Head of caudate nucleus (tissue), 42 donors: ENCODE measurements at places on chromosomes 7 and 10.

DNA sequence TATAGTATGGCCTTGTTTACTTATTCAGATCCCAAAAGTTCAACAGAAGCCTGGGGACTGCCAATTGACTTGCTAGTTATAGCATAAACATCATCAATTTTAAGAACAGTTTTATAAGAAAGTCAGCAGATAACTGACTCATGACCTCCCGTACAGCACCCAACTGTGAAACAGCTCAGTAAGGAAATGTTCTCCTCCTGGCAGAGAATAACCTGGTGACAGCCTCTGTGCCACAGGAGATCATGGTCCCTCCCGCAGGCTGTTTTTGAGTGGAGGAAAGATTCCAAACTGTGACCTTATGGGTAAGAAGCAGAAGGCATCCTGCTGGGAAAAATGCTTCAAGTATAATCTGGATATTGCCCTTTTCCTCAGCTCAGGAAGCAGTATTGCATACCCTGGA lies 182.5 kb downstream of the SEMA3D start:
- DNase-seq: no peak

DNA sequence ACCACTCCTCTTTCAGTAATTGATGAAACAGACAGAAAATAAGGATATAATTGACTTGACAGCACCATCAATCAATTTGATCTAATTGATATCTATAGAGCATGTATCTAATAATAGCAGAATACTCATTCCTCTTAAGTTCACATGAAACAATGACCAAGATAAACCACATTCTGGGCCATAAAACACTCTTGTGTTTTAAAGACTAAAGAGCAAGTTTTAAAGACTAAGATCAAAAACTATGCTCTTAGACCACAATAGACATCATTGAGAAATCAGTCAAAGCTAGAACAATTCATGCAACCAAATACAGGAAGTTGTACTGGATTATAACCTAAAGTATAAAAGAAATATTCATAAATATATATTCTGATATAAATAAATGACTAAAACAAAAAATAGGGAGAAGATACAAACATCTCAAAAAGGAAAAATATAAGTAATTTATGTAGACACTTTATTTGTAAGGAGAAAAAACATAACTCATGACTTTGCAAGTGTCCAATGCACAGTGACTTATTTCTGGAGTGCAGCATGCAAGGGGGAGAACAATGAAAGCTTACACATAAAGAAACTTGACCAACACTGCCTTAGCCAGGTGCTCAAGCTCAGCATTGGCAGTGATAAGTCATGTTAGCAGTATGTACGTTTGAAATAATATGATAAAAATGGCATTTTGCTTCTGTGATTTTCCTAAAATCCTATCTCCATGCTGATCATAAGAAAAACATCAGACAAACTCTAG lies 312.7 kb upstream of the IGFBP3 start:
- no peak for DNase-seq

- no peak for DNase-seq
Observed at GRCh38 chr10:92110039-92110794, 180.7 kb downstream of the CPEB3 start.

GRCh38 chr7:138032186-138032585 lies 30.3 kb upstream of the CREB3L2 start:
- no peak for DNase-seq

DNA sequence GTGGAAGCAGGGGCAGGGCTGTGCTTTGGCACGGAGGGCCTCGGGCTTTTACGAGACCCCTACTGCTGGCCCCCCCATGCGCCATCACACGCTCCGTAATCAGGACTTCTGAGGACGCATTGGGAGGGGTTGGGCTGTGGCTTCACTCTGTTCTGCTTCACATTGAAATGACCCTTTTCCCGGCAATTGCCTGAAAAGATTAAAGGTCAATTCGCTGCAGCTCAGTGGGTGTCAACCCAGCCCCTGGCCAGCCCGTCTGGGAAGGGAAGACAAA lies 41.7 kb upstream of the UBE3C start:
- no peak for DNase-seq

- DNase-seq: no peak
Observed at GRCh38 chr7:154647625-154648024, 355.3 kb downstream of the PAXIP1 start.

GRCh38 chr7:131284702-131285419 lies 42.8 kb upstream of the MKLN1 start:
- DNase-seq: no peak

DNA sequence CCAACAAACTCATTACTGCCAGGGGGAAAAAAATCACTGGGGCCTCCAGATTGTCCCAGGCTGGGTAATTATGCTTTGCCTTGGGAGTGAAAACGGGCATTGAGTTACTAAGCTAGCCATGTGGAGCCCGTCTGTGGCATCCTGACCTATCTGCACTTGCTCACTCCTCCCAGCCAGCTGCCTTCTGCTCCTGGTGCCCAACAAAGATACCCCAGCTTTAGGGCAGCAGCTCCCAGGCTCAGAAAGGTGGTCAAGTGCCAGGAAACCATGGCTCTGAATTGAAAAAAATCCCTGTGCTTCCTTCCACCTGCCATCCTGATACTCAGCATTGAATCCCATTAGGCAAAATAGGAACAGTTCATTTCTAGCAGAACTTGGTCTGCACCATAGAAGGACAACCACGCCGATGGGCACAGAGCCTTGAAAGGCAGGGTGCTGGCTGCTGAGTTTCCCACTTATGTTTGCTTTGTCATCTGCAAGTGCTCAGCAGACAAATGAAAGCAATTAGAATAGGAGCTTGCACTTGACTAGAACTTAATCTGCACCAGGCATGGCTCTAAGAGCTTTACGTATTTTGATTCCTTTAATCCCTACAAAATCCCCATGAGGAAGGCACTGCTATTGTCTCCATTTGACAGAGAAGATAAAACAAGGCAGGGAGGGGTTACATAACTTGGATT lies 42.8 kb downstream of the HSPA12A start:
- DNase-seq: no peak

- no peak for DNase-seq
Observed at GRCh38 chr10:101438881-101439391, 85.0 kb downstream of the BTRC start.

- no peak for DNase-seq
Observed at GRCh38 chr10:13893926-13894325, 307.2 kb downstream of the PRPF18 start.

GRCh38 chr7:50706469-50706937 lies 76.2 kb downstream of the GRB10 start:
- no peak for DNase-seq

GRCh38 chr7:23468526-23469149 lies 1.7 kb downstream of the IGF2BP3 start:
- DNase-seq: no peak

- no peak for DNase-seq
Observed at GRCh38 chr10:123639131-123639530, 27.0 kb upstream of the GPR26 start.

DNA sequence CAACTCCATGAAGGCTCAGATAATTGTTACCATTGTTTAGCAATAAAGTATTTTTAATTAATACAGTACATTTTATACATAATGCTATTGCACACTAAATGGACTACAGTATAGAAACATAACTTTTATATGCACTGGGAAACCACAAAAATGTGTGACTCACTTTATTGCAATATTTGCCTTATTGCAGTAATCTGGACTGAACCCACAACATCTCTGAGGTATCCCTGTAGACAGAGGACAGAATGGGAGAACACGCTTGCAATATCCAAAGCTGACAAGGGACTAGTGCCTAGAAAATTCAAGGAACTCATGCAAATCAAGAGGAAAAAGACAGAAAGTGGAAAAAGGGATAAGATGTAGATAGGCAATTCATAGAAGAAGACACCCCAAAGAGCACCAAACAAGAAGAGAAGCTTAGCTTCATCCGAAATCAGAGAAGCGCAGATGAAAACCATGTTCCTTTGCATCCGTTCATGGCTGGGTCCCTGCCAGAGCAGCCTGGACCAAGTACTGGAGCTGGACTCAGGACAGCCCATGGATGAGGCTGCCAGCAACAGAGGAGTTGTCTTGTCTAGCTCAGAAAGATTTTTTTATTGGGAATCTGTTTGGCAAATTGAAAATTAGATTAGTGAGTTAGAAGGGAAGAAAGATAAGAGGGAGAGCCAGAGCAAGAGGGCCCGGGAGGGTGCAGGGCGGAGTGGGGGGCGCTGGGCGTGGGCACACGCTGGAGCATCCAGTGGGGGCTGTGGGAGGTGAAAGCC lies 16.0 kb upstream of the GALNTL5 start:
- DNase-seq: no peak

- no peak for DNase-seq
Observed at GRCh38 chr7:132239422-132239994, 336.8 kb downstream of the PLXNA4 start.

- no peak for DNase-seq
Observed at GRCh38 chr7:141558544-141559183, 7.5 kb downstream of the AGK start.

DNA sequence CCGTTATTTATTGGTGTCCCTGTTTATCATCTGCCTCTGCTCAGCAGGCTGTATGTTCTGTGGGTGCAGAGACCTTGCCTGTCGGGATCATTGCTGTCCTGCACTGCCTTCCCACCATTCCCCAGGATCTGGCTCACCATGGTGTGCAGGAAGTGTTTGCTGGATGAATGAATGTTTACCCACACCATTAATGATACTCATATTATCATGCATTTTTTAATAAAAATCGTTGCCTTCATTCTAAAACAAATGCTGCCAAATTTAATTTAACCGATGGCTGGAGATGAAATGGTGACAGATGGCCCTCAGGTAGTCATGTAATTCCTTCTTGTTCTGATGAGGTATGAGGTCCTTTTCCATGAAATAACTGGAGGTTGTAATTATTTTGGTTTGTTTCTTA lies 22.5 kb downstream of the PLPP4 start:
- no peak for DNase-seq

GRCh38 chr7:131186816-131187215 lies 140.9 kb upstream of the MKLN1 start:
- peak; percentile 71 for DNase-seq

DNA sequence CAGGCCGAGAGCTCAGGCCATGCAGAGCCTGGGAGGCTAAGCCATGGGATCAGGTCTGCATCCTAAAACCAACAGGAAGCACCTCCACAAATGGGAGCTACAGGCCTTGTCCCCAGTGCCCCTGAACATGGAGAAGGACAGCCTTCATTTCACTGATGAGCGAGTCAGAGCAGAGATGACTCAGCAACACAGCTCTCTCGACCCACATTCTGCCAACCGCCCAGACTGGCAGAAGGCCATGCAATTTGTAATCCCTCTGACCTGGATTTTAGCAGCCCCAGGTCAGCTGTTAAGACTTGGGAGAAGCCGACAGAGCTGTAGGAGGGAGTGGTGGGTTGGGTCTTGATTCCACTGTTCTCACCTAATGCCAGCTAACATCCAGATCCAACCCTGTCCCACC lies 25.5 kb downstream of the VOPP1 start:
- peak; percentile 87 for DNase-seq

GRCh38 chr10:42888504-42889095 lies 106.0 kb downstream of the BMS1 start:
- no peak for DNase-seq

DNA sequence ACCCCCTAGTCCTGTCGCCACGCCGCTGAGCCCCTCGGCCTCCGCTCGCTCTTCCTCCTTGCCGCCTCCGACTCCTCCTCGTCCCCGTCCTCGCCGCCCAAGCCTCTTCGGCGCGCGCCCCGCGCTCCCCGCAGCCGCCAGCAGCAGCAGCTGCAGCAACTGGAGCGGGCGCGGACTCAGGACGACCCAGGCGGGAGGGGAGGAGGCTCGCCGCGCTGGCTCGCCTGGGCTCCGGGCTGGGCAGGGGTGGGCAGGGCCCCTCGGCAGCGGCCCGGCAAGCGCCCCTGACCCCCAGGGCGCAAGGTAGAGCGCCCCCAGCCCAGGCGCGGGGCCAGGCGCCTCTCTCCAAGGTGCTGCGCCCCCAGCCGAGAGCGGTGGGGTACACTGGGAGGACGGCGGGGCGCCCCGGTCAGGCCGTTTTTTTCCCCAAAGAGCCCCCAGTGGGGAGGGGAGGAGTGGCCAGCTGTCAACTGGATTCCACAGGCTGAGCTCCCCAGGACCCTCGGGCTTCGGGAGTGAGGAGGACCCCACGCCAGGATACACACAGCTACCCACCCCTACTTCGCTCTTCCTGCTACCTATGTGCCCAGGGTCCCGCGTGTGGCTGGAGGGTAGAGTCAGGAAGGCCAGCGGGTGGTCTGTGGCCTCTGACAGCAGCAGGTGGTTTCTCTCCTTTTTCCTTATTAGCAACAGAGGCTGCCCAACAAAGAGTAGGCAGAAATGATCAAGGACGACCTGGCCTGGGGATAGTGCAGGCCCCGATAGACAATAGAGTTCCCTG lies 903 bp upstream of the KCNMA1 start:
- DNase-seq: peak; percentile 48

DNA sequence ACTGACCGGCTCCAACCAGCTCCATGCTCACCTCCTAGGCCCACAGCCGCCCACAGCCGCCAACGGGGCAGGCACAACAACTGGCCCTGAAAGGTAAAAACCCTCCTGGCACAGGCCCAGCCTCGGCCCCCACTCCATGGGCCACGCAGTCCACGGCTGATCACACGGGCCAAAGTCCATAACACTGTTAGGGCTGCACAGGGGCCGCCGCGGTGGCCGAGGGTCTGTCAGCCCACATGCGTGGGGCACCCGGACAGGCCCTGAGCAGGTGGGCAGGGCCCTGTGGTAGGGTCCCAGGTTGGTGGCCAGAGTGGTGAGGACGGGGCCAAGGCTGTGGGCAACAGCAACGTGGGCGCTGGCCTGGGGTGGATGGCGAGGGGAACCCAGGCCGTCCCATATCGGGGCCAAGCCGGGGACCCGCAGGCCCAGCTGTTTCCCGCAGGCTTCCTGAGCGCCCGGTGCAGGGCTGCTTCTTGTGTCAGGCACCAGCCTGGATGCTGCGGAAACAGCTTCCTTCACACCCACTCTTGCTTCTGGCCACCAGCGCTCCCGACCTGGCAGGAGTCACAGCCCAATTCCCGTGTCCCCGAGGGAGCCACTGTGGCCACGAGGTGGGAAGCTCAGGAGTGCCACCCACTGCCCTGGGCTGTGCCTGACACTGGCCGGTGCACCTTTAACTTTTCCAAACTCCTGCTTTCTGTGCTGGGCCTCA lies 29.2 kb downstream of the CYP2W1 start:
- no peak for DNase-seq

DNA sequence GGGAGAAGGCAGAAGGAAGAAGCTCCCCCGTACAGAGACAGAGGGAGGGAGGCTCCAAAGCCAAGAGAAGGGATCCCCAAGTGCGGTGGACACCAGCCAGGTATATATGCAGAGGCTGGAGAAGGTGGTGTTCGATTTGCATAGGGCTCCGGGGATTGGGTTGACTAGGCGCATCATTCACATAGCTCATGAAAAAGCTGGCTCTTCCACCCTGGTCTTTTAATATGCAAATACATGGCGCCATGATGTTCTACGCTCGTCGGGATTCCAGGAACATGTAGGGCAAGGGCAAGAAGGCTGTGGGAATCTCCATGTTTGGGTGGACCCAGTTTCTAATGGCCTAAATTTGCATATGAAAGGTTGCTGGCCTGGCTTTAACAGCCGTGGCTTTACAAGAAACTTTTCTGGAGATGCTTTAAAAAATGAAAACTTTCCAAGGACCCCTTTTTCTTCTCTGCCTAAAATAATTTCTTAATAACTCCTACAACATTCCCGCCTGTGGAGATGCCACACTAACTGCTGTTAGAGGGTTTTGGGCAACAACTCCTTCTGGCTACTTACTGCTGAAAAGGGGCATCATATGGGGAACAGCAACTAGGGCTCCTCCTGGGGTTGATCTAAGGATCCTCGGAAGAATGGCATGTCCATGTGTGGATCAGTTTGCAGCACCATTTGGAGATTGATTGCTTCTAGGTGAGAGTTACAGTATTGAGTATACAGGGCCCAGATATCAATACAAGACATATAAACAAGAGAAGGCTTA lies 28.3 kb downstream of the C1GALT1 start:
- DNase-seq: no peak

GRCh38 chr10:102010961-102011360 lies 45.0 kb downstream of the ARMH3 start:
- no peak for DNase-seq
